NCI-H1417 treated with DMSO at 0.1 percent for 48 hours (cell line): ENCODE measurements at places on chromosomes 3 and 15.
A peak's percentile ranks its signal among the peaks of the same experiment; 100 is the strongest.

DNA sequence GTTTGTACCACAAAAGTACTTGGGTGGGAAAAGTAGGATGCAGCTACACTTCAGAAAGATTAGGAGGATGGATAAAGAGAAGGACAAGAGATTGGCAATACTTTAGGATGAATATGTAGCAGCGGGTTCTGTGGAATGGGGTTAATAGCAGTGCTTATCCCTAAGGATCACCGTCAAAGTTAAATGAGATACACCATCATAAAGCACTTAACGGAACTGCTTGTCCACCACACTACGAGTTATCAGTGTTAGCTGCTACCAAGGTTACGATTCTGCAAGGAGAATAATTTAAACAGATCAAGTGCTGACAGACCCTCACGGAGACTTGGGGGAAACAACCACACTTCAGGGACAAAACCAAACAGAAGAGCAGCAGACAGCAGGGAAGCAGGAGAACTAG lies 963 bp downstream of the SHQ1 start:
- no peak for DNase-seq

DNA sequence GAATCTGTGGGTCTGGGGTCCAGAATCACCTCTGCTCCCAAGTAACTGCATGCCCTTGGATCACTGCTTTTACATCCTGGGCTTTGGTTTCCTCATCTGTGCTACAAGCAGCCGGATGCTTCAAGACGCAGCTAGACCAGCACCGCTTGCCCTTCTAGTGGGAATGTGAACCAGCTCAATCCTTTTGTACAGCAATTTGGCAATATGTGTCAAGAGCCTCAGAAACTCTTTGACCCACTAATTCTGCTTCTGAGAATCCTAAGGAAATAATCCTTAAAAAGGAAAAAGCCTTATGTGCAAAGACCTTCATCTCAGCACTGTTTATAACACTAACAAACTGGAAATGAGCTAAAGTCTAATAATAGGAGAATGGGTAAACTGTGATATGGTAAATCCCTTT lies 48.7 kb downstream of the ADCY5 start:
- no peak for DNase-seq

DNA sequence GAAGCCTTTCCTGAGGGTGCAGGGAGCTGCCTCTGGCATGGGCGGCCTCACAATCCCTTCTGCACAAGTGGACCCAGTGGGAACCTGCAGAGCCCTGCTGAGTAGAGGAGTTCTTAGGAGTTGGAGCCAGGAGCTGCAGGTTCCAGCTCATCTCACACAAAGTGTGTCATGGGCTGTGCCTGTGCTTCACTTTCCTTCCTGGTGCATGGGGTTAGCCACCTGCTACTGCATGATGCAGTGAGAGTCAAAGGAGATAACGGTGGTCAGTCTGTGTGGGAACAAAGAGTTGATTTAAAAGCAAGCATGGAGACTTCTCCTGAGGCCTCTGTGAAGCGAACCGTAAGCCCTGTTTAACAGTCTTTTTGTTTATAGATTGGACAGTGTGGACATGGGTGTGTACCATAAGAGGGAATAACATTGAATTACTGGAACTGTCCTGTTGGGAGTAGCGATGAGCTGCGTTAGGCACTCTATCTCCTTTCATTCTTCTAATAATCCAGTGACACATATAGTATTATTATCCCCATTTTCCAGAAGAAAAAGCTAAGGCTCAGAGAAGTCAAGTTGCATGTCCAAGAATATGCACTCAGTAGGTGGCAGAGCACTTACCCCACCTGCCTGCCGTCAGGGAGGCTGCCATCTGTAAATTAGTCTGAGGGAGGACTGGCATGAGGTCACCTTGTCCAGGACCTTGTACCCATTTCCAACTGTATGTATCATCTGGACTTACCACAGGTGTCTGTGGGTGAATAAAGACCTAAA lies 68.7 kb upstream of the PRR23C start:
- DNase-seq: no peak

- DNase-seq: no peak
Observed at GRCh38 chr3:108136561-108137459, 46.0 kb upstream of the CD47 start.

GRCh38 chr15:89125088-89125826 lies 37.0 kb downstream of the ABHD2 start:
- DNase-seq: no peak

- DNase-seq: peak; percentile 58
Observed at GRCh38 chr3:176916777-176917176, 280.5 kb downstream of the TBL1XR1 start.

DNA sequence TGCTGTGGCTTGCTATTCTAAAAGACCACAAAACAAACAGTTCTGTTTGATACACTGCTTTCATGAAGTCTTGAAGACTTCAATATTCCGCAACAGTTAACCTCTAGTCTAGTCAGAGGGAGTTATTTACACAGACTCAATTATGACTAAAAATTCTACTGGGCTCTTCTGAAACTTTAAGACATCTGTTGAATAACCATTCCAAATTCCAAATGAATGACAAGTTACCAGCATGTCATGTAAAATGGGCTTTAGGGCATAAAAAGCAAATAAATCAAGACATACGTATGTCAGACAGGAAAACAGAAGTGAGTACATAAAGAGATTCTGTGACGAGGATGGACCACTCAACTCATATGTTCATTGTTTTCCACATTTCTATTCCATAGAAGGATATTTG lies 93.9 kb downstream of the PLOD2 start:
- no peak for DNase-seq

DNA sequence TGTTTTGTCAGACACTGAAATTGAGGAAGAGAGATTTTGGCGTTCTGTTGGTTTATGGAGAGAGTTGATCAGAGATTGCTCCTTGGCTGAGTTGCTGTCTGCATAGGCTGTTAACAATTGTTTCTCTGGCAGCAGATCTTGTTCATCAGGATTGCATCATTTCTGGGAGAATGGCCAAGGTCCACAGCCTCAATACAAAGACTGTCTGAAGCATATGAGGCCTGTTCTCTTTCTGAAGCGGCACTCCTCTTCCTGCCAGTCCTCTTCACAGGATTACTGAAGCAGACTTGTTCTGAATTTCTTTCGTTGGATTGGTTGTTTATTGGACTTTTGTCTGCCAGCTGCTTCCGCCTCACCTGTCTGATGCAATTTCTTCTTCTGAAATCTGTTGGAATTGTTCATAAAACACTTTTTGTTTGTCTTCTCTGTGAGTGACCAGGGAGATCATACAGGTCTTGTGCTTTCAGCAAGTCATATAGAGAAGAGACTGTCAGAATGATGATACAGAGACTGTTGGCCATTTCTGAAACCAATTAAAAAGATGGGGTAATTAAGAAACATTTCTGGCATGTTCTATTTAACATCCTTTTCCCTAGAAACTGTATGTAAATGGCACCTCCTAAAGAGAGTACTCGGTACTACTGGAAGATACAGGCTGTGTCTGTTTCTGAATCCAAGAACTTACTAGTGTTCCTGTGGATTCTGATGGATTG lies 25.5 kb downstream of the SETD5 start:
- DNase-seq: peak; percentile 44

DNA sequence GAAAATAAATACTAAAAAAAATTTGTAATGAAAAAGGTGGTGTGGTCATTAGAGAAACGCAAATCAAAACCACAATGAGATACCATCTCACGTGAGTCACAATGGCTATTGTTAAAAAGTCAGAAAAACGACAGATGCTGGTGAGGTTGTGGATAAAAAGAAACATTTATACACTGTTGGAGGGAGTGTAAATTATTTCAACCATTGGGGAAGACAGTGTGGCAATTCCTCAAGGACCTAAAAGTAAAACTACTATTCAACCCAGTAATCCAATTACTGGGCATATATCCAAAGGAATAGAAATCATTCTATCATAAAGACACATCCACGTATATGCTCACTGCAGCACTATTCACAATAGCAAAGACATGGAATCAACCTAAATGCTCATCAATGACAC lies 120.3 kb downstream of the MYO9A start:
- no peak for DNase-seq

- DNase-seq: no peak
Observed at GRCh38 chr15:36358523-36358922, 220.9 kb upstream of the CDIN1 start.

DNA sequence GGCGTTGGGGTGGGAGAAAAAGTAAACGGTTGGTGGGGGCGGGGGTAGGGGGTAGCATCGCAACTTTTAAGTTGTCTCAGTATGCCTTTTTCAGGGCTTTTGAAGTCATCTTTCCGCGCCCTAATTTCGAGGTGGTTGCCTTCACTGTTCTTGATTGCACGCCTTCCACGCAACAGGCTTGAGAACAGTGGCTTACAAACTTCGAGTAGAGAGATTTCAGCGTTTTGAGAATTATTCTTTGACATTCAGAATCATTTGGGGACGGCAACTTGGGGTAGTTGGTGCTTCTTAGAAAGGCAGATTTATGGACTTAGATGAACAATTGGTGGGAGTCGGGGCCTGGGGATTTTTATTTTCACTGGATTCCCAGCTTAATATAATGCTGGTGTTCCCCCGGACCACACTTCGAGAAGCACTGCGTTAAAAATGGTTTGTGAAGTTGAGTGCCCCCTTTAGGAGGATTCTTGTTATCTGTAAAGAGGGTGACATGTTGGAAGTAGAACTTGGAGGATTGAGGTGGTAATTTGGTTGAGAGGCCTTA lies 880 bp downstream of the PPP4R2 start:
- DNase-seq: no peak

DNA sequence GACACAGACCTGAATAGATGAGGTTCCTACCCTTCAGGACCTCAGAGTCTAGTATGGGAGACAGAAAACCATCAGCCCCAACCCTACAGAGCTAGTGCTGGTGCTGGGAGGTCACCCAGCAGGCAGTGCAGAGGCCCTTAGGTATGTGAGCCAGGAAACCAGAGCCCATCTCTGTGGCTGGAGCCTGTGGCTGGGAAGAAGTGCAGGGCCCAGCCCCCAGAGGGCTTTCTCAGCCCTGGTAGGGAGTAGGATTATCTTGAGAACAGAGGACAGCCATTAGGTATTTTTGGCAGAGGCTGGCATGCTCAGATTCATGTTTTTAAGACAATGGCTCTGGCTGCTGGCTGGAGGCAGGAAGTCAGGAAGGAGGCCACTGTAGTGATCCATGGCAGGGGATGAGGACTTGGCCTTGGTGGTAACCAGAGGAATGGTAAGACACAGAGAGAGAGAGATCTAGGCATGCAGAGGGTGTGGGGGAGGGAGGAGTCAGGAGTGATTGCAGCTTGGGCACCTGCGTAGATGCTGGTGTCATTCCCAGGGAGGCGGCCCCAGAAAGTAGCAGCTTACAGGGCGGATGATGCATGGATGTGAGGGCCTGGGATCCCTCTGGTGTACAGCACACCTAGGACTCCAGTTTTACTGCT lies 220.9 kb upstream of the EIF1B start:
- no peak for DNase-seq

DNA sequence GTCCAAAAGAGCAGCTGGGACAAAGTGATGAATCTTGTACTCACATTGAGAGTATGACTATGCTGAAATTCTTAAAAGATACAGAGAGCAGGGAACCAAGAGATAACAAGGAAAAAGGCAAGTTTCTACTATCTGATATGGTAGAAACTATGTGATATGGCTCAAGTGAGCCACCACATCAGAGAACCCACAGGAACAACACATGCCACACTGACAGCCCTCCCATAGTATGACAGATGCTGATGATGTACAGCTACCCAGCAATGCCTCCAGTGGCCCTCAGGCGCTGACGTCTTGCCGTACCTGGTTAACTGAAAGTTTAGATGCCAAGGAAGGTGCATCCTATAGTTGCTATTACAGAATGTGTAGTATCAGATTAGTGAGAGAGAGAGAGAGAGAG lies 42.4 kb downstream of the CHAC1 start:
- DNase-seq: no peak

DNA sequence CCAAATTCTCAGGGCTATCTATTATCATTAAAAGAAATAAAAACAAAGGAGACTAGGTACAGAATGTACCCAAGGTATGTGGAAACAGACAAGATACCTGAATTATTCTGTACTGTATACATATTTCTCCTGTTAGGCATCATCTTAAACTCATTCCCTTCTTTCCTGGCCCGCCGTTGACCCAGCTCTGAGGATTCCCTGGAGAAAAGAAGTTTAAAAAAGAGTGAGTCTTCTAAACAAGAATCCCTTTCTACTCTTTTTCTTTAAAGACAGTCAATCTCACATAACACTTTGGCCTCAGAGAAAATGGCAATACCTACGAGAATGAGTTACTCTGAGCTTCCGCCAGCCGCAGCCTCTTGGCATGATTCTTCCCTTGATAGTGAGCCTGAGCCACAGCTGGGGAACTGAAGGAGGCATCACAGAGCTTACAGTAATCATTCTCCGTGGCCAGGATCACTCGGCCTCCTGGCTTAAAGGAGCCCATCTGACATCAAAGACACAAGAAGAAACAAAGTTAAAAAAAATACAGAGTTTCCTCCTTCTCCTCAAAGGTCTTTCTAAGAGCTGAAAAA lies 44.2 kb downstream of the ZMAT3 start:
- DNase-seq: no peak

DNA sequence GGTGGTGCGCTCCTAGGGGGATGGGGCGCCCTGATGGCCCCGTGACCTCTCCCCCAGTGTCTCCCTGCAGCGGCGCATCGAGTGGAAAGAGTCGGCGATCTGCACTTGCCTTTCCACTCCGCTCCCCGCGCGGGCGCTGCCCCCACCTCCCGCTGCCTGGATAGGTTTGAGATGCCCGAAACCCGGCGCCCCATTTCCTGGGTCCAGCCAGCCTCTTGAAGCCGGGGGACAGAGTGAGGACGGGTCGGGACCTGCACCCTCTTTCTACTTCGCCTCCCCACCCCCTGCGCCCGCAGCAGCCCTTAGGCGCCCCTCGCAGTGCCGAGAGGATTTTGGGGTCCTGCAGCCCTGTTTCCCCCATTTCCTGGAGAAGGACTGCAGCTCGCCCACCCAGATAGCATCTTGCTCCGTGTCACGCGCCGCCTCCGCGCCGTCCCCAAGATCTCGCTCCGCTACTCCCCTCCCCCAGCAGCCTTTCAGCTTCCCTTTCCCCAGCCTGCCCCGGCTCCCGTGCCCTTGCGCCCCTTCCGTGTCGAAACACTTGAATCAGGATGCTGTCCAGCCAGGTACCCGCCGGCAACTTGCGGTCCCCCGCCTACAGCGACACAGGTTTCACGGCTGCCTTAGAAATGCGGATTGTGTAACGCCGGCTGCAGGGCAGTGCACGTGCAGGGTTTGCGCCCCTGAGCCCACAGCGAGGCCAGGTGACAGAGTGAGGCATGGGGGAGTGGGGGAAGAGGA lies 519 bp downstream of the ABHD6 start:
- DNase-seq: no peak

DNA sequence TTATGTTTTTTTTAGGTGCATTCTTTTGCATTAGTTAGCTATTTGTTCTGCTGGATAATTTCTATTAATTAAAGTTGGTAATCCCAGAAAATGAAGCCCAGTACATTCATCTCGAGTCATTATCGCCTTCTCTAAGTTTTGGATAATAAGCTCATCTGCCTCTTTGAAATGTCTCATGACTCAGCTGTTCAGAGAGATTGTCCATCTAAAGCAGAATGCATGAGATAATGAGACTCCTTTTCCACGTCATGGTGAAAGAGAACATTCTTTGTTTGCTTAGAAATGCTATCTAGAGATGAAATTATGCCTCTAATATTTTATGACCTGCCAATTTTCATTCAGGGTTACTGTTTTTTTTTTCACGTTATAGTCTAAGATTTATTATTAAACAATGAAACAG lies 374.7 kb upstream of the GOLIM4 start:
- peak; percentile 31 for DNase-seq

- no peak for DNase-seq
Observed at GRCh38 chr15:71116366-71116765, 1.1 kb downstream of the THSD4 start.
